ENCODE measurements at places on chromosomes 12 and 14. TPM values are rescaled to one million over a fixed set of nuclear protein-coding genes. Genes with fewer than 3 reads are reported as not detected.
A peak's percentile ranks its signal among the peaks of the same experiment; 100 is the strongest.

The RGS6 gene
- polyA plus RNA-seq, result not detected

The LBHD2 gene
- not detected for polyA plus RNA-seq

GRCh38 chr12:31874961-31875608 is 84.1 kb upstream of the RESF1 start:
- peak; percentile 18 for DNase-seq

DNA sequence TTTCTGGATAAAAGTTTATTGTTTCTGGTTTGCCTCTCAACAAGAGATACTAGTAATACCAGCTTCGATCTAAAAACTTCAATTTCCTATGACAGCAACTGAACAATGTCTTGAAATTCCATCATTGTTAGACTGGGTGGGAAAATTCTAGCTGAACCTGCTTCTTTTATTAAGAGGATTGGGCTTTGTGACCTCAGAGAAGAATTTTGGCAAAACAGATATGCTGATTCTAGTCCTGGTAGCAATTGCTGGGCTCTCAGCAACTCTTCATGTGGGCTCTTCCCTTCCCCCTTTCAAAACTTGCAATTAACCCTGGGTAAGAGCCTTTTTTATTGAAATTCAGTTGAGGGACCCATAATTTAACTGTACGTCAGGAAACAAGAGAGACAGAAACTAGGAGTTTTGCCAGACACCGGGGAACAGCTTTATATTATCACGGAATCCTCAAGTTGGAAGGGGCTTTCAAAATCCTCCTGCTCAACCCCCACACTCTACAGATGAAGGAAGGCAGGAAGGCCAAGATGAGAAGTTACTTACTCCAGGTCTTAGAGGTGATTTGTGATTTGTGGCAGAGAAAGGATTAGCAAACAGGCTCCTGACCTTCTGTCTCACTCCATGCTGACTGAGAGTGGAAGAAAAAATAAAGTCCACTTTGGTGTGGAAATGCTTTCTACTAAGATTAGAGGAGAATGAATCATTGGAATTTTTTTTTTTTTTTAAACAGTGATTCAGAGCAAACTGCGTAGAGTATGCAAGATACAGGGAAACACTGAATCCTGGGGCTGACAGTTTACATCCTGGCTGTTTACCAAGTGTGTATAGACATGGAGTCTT is 239.0 kb upstream of the ATP2B1 start:
- DNase-seq, result peak; percentile 96

- peak; percentile 62 for DNase-seq
These were observed 43.9 kb downstream of the TMTC3 start for GRCh38 chr12:88185988-88186387.

- no peak for DNase-seq
These were observed 19.2 kb downstream of the GALNT6 start for GRCh38 chr12:51372021-51372420.
